ENCODE measurements at places on chromosomes 13 and 19.

- DNase-seq = no peak
Observed at GRCh38 chr13:50518781-50519201, 324.7 kb downstream of the DLEU7 start.

DNA sequence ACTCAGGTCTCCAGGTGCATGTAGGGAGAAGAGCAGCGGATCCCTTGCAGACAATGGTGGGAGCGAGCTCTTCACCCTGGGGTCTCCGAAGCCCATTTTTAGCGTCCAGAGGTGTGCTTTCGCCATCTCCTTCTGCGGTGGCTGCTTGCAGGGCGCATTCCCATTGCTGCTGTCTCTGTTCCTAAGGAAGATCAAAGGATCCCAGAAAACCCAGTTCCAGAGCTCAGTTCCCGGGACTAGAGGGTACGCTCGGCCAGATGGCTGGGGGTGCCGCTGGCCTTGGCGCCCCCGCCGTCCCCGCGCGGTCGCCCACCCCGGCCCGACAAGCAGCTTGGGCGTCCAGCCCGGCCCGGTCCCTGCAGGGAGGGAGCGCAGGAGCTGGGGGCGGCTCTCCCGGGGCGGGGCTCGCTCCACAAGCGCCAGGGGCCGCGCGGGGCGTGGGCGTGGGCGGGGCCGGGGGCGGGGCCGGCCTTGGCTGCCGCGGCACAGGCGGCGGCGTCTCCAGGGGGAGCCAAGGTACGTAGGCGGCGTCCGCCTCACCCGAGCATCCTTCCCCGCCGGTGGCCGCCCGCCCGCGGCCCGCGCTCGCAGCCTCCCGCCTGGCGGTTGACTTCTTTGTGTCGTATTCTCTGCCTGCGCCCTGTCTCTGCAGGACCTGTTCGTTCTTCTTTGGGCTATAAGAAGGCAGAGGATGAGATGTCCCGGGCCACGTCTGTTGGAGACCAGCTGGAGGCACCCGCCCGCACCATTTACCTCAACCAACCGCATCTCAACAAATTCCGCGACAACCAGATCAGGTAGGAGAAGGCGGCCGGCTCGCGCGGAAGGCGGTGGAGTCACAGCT lies 96.8 kb downstream of the ATP8A2 start:
- peak; percentile 41 for DNase-seq

DNA sequence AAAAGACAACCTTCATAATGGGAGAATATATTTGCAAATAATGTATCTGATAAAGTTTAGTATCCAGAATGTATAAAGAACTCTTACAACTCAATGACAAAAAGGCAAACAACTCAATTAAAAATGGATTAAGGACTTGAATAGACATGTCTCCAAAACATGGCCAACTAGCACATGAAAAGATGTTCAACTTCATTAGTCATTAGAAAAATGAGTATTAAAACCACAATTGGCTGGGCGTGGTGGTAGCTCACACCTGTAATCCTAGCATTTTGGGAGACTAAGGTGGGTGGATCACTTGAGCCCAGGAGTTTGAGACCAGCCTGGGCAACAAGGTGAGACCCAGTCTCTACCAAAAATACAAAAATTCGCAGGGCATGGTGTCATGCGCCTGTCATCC lies 18.8 kb upstream of the ZMYM5 start:
- DNase-seq = no peak

DNA sequence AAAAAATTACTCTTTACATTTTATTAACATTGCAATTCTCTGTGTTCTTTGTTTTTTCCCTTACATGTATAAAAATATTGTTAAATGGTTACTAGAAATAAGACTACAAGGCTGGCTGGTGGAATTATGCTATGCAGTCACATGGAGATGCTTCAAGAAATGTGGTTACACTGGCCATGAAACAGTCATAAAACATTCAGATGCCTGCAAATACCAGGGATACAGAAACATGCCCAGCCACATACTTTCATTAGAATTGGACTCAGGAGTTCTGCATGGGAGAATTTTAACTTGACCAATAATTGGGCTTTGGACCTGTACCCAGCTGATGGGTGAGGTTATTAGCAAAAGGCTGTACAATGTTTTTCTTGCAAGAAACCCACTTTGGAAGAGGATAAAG lies 1407.7 kb upstream of the SLC10A2 start:
- no peak for DNase-seq

DNA sequence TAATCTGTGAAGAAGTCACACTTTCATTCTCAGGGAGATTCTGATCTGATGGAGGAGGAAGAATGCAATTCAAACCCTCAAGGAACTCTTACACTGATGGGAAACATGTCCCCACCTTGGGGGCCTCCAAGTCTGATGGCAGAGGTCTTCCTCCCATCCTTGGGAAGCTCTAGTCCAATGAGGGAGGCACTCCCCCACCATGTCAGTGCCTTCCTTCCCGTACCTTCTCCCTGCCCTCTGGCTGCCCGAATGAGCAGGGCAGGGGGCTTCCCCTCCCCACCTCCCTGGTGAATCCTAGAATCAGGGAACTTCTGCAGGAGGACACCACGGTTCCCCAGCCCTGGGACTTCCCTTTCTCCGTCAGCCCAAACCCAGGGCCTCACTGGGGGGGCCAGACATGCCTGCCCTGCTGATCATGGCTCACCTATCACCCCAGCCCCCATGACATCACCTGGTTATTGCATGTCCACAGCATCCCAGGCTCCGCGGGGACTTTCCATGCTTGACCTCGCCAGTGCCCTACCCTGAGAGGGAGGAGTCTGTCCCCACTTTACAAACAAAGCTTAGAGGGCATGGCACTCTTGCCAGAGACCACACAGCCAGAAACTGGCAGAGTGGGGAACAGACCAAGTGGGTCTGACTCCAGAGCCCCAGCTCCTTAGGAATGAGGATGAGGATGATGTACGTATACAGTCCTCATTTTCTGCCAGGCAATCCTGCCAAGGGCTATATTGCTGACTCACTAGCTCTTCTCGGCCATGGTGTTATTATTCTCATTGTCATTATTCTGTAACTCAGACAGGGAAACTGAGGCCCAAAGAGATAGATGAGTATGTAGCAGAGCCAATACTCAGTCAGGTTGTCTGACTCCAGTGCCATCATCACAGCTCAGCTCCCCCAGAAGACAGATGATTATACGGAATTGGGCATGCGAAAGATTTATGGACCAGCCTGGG lies 9.6 kb upstream of the BCL3 start:
- DNase-seq = no peak

Measured in activated naive CD8-positive, alpha-beta T cell treated with anti-CD3 and anti-CD28 coated beads for 36 hours (primary cell).